Inflammatory macrophage treated with lipopolysaccharide for 1 hour (primary cell): ENCODE measurements at places on chromosomes 11 and 22.

GRCh38 chr22:39289975-39290720 is 29.3 kb downstream of the RPL3 start:
- no peak for DNase-seq

DNA sequence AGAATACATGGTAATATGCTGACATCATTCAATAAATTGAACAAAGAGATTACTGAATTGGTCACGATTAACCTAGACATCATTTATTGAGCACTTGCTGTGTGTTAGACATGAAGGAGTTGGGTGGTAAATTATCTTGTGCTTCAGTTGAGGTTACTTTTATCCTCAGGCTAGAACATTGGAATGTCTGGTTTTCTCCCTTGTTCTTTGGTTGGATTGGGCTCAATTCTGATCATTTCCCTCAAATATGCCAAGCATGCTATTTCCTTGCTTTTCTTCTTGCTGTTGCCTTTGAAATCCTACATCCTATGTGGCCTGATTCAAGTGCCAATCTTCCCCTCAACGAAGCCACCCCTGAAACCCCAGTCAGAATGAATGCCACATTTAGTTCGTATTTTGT is 65.8 kb downstream of the DEUP1 start:
- no peak for DNase-seq

DNA sequence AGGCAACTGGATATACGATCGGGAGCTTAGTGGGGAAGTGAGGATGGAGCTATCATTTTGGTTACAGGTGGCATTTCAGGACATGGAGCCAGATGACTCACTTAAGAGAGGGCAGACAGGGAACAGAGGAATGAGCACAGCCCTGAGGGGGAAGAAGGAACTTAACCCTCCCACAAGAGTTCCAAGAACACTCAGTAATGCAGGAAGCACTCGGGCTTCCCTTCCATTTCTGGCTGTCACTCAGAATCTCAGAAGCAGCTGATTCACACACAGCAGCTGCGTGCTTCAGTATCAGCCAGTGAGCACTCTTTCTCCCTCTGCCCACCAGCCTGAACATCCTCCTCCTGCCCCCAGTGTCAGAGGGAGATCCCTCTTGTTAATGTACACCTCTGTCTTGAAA is 34.8 kb downstream of the EFCAB6 start:
- peak; percentile 33 for DNase-seq

DNA sequence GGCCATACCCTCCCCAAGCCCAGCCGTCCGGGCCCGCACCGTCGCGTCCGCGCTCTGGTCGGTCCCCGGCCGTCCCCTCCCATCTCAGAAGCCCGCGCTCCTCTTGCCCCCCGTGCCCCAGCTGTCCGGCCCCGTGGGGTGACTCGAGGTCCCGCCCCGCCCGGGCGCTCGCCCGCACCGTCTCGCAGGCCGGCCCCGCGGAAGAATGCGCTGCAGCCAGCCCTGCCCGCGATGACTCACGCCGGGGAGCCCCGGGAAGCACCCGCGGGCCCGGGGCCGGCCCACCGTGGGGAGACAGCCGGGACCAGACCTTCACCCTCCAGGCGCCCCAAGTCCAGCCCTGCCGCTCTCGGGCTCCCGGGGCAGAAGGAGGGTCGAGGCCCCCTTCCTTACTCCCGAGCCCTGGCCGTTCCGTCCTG is 320 bp upstream of the PHLDA2 start:
- peak; percentile 88 for DNase-seq

- DNase-seq: no peak
Observed at GRCh38 chr11:96424693-96425092, 34.9 kb downstream of the JRKL start.

- no peak for DNase-seq
Observed at GRCh38 chr11:71451596-71452198, 1.3 kb upstream of the NADSYN1 start.

- no peak for DNase-seq
Observed at GRCh38 chr22:47061226-47061625, 298.8 kb downstream of the TBC1D22A start.

DNA sequence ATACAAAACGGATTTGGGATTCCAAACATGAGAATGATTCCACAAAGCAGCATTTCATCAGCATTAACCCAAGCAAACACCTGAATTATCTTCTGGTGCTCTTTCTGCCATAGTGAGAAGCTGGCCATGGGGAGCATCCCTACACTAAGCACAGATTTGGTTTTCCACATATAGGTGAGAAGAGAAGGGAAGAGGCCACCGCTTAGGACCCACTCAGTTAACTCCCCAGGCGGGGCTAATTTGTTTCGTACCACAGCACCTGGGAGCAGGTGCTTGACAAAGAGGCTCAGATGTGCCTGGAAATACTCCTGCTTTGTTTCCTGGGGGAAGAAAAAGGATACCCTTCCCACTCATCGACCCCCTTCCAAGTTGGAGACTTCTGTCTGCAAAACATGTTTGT is 64.2 kb downstream of the RAB30 start:
- no peak for DNase-seq

- DNase-seq: no peak
Observed at GRCh38 chr11:126411971-126412381, 56.5 kb downstream of the ST3GAL4 start.

GRCh38 chr22:37167176-37167980 is 17.7 kb upstream of the IL2RB start:
- DNase-seq: no peak

- DNase-seq: no peak
Observed at GRCh38 chr11:10762913-10763421, 11.9 kb downstream of the CTR9 start.

- DNase-seq: peak; percentile 7
Observed at GRCh38 chr11:110522471-110522870, 92.7 kb downstream of the FDX1 start.

- no peak for DNase-seq
Observed at GRCh38 chr11:132538642-132539041, 993.7 kb downstream of the OPCML start.

- no peak for DNase-seq
Observed at GRCh38 chr11:76229690-76230240, 23.5 kb upstream of the WNT11 start.

DNA sequence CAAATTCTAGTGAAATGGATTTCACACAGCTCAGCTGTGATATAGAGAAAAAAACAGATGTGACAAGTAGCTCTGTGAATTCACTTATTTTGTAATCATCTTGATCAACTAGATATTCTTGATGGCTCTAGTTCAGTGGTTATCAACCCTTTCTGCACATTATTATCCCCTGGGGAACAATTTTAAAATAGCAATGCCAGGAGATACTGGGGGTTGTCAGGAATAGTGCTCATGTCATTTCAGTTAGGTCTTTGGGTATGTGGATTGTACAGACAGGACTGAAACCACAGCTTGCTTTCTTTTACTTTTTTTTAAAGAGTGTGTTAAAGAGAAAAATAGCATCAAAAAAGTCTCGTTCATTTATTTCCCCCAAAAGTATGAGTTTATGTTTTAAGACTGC is 269.0 kb upstream of the PDGFD start:
- no peak for DNase-seq

DNA sequence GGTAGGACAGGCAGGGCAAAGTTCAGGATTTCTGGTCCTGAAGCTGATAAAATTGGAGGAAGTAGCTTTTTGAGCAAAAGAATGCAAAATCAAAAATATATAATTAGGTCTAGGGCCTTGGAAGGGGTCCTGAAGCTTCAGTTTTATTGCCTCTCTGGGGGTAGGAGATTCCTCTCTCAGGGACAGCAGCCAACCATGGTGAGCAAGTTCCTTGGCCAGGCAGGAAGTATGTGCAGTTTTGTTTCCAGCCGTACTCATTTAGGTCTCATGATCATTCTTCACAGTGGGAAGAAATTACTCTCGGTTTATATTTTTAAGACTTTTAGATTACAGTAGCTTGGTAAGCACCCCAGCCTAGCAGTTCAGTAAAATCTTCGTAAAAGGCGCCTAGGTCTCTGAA is 2.9 kb upstream of the RAB38 start:
- no peak for DNase-seq

- no peak for DNase-seq
Observed at GRCh38 chr11:10818594-10818993, 9.9 kb upstream of the EIF4G2 start.

GRCh38 chr11:12472401-12473005 is 95.1 kb downstream of the PARVA start:
- no peak for DNase-seq

- no peak for DNase-seq
Observed at GRCh38 chr11:86737737-86738136, 62.6 kb upstream of the PRSS23 start.

DNA sequence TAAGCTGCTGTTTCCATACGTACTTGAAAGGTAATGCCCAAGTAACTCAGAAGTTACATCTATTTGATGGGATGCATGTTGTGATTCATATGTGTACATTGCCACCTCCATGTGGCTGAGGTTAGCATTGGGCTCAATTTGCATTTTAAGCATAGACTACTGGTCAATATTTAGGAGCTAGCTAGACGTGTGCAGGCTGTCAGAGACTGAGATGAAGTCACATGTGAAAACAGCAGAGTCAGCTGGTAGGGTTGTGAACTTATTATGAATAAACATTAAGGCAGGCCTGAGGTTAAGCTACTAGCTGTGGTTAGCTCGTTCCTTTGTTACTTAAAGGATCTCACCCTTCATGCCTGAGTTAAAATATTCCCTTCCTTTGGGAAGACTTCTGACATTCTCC is 114.5 kb upstream of the MTNR1B start:
- no peak for DNase-seq

DNA sequence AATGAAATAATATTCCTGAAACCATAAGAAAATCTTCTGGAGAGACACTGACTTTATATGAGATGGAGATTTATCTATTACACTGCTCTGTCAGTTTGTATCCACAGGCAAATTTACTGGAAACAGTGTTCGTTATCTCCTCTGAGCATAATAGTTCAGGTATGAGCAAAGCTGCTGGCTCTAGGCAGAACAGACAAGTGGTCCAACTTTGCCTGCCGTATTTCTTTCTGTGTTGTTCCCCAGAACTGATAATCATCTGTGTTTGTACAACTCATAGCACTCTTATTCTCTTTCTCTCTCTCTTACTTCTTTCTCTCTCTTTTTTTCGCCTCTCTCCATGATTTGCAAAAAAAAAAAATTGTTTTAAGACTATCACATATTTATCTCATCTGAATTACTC is 623.8 kb upstream of the CHORDC1 start:
- DNase-seq: no peak

GRCh38 chr11:134947556-134947955 is 535.5 kb upstream of the B3GAT1 start:
- DNase-seq: no peak

DNA sequence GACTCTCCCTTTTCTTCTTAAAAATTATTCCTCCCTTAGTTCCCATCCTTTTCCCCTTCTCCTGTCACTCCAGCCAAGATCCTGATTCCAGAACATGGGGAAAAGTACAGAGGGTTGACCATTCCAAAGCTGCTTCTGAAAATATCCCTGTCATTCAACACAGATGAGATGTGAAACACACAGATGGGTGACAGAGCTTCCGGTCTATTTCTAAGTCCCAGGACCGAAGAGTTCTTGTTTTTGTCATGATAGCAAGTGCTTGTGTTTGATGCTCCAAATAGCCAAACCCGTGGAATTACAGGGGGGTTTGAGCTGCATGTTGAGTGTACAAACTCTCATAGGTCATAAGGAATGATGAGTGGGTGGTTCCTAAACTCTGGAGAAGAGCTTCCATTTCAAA is 57.9 kb downstream of the PARVA start:
- DNase-seq: no peak

DNA sequence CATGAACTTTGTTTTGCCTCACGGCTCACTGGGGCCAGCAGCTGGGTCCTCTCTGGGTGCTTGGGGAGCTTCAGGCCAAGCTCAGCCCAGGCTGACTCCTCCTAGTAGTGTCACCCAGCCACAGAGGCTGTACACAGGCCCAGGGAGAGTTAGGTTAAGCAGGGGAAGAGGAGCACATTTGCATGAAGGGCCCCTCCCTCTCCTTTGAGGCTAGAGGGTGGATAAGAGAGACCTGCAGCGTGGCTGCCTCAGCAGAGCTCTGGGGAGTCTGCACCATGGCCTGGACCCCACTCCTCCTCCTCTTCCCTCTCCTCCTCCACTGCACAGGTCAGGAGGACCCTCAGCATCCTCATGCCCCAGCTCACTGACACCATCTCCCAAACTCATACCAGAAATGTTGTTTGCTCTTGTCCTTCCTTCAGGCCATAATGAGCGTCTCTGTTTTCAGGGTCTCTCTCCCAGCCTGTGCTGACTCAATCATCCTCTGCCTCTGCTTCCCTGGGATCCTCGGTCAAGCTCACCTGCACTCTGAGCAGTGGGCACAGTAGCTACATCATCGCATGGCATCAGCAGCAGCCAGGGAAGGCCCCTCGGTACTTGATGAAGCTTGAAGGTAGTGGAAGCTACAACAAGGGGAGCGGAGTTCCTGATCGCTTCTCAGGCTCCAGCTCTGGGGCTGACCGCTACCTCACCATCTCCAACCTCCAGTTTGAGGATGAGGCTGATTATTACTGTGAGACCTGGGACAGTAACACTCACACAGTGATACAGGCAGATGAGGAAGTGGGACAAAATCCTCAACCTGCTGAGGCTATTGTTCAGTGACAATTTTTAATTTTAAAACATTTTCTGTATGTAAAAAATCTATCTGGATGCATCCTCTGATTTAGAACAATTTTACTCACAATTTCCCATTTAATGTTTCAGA is 82.4 kb upstream of the VPREB1 start:
- DNase-seq: no peak

DNA sequence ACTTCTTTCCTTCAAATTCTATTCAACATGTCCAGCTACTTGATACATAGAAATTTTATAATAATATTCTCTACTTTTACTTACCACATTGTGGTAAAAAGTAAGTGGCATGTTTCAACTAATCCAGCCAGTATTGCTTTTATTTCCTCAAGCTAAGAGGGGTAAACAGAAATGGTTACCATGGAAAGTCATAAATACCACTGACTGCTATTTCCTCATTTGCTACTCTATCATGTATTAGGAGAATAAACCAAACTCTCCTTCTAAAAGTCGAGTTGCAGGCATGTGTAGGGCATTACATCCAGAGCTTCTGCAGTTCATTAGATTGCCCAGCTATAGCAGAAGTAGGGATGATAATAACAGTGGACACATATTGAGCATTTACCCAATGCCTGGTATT is 208.4 kb downstream of the MAML2 start:
- DNase-seq: peak; percentile 75

DNA sequence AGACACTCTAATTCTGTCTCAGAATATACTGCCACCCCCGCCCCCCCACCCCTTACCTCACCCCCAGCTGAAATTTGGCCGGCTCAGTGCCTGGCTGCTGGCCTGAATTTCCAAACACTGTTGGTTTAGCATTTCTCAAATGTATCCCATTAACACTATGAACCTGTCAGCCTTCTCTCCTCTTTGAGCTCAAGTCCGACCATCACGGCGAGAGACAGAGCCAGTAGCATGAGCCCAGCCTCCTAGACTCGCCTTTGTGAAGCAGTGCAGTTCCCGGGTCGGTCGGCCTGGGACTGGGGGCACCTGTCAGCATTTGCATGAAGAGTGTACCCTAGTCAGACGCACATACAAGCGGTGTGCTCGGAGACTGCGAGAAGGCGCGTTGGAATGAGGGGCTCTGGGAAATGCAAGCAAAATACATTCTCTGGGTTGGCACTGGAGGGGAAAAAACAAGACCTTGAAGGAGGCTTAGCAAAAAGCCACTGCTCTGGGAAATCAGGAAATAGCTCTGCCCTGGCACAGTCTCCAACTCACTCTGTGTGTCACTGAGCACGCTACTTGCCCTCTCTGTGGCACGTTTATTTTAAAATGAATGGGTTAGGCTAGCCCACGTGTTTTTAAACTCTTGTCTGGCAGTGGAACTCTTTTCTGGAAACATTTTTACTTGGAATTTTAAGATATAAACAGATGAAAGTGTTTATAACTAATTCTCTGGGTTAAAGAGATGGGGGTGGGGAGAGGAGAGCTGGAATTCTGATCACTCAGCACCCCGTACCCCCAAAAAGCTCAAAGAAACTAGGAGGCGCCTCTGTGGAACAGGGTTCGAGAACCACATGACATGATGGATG is 108.3 kb downstream of the TIMP3 start:
- no peak for DNase-seq
